ENCODE measurements at places on chromosomes 3 and 15. TPM values are rescaled to one million over a fixed set of nuclear protein-coding genes. Genes with fewer than 3 reads are reported as not detected.

Gene CHST2
- total RNA-seq, result 8.2 TPM

Gene EID1
- total RNA-seq, result 95.3 TPM

Gene AADACL2
- not detected for total RNA-seq

Gene VEPH1
- 139 TPM for total RNA-seq

Gene GATA2
- 86.6 TPM for total RNA-seq
